ENCODE measurements at places on chromosomes 16 and 17.

DNA sequence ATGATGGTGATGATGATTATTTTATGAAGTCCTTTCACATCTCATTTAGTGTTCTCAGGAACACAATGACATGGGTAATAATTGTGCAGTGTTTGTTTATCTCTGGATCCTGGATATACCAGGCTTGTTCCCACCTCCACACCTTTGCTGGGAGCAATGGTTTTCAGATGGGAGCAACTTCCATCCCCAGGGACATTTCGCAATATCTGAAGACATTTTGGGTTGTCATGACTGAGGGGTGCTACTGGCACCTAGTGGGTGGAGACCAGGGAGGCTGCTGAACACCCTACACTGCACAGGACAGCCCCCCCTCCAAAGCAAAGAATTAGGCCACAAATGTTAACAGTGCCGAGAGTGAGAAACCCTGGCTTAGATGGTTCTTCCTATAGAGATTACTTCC lies 13.5 kb upstream of the SALL1 start:
- no peak for DNase-seq

- no peak for DNase-seq
Measured at GRCh38 chr17:77332034-77332971, 191.5 kb downstream of the SEC14L1 start.

- DNase-seq, result no peak
Measured at GRCh38 chr16:4245077-4245791, 3.4 kb upstream of the SRL start.

- DNase-seq, result no peak
Measured at GRCh38 chr17:81992306-81993102, 15.1 kb downstream of the ASPSCR1 start.

DNA sequence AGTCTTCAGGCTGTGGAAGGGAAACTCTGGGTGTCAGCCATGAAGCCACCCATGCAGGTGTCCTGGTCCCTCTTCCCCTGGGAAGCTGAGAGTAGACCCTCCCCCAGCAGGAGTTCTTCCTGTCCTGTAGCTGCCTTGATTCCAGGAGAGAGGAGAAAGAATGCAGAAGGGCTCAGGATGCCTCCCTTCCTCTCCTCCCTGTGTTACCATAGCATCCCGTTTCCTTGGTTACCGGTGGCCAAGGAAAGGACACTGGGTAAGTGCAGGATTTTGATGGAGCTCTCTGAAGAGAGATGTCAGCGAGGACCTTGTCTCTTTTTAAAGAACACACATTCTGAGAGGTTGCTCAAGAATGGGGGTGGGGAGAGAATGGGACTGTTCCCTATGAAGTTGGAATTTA lies 304.1 kb upstream of the N4BP1 start:
- DNase-seq, result no peak

- no peak for DNase-seq
Measured at GRCh38 chr17:80227156-80227555, 6.9 kb downstream of the SLC26A11 start.

DNA sequence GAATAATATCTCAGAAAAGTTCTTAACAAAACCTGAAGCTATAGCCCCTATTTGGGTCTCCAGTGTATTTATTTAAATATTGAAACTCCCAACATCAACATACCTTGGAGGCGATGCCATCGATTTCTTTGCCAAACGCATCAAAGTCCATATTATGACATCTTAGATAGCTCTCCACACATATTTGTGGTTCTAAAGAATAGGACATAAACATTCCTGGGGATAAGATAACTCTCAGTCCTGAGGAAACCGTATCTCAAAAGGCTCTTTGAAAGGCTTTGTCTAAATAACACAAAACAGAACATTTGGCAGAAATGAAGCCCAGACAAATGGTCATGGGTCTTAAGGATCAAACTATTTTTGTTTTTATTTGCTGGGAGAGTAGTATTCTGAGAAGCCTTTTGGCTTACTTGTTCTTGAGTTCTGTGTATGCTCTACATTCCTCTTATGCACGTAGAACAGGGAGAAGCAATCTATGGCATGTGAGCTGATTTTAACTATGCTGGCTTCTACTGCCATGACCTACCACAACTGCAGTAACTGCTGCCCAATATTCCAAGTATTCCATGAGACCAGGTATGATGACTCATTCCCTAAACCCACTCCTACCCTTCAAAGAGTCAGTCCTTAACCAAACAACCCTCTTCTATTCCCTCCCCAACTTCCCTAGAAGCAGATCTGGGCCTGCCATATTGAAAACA lies 279.0 kb upstream of the ZFHX3 start:
- DNase-seq, result no peak

- peak; percentile 7 for DNase-seq
Measured at GRCh38 chr16:89921131-89921701, 1.9 kb upstream of the TUBB3 start.

GRCh38 chr17:60421273-60422161 lies 772 bp upstream of the CHCT1 start:
- DNase-seq, result peak; percentile 82

DNA sequence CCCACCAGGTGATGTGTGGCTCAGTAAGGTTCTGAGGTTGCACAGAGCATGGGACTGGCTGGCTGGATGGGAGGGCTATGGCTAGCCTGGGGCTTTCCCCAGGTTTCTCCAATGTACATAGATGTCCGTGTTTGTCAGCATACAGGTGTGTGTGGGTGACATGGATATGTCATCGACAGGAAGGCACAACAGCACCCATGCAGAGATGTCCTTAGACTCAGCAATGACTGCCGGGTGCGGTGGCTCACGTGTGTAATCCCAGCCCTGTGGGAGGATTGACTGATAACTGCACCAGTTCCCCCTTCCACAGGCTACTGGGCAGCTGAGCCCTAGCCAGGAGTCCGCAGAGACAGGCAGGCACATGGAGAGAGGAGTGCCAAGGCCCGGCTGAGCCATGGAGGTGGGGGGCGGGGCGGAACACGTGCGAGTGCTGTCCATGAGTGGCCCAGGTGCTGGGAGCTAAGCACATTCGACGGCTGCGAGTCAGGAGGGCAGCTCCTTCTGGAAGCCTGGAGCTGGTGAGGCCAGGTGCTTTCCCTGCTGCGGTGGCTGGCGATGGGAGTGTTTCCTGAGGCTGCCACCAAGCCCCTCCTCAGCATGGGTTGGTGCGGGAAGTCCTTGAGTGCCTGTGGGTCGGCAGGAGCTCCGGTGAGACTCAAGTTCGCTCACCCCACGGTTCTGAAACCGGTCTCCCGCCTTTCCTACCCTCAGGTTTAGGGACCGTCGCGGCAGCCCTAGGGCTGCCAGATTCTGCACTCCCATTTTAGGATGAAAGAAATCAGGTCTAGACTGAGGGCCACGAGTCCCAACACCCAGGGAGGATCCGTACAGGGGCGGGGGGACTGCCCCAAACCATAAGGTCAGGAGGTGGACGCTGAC lies 858 bp upstream of the ASPSCR1 start:
- no peak for DNase-seq

DNA sequence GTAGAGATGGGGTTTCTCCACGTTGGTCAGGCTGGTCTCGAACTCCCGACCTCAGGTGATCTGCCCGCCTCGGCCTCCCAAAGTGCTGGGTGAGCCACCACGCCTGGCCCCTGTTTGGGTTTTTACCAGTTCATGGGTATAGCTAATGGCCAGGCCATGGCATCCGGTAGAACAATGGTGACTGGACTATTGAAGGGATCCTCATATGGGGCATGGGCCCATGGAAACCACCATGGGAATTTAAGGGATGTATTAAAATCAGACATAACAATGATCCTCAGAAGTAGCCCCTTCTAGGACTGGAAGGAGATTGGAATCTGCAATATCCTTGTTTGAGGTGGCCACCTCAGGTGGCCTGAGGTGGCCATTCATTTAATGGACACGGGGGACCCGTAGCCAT lies 17.5 kb upstream of the GUCY2D start:
- no peak for DNase-seq

- DNase-seq, result no peak
Measured at GRCh38 chr16:5228369-5228768, 130.8 kb upstream of the EEF2KMT start.

DNA sequence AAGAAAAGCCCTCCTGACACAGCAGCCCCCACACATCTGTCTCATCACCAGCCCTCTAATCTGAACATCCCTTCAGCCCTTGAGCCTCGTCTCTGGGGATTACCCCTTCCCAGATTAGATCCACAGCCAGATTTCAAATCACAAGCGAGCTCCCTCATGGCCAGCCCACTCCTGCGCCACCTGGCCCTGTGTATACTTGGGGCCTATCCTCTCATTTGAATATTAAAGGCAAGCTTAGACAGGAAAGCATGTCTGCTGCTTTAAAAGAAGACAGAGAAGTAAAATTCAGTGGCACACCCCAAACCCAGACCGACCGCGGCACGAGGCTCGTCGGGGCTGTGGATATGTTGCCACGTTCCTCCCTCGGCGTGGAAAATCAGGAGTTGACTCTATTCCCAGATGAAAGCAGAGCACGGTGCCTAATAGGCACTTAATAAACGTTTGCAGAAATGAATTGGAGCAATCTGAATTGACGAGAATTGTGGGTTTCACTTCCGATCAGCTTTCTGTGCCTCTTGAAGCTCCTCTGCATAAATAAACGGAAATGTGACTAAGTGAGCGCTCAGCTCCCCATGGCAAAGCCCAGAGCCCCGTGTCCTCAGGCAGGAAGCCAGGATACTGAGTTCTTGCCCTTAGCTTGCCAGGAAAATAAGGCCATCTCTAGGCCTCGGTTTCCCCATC lies 108.0 kb downstream of the CCDC182 start:
- DNase-seq, result no peak

DNA sequence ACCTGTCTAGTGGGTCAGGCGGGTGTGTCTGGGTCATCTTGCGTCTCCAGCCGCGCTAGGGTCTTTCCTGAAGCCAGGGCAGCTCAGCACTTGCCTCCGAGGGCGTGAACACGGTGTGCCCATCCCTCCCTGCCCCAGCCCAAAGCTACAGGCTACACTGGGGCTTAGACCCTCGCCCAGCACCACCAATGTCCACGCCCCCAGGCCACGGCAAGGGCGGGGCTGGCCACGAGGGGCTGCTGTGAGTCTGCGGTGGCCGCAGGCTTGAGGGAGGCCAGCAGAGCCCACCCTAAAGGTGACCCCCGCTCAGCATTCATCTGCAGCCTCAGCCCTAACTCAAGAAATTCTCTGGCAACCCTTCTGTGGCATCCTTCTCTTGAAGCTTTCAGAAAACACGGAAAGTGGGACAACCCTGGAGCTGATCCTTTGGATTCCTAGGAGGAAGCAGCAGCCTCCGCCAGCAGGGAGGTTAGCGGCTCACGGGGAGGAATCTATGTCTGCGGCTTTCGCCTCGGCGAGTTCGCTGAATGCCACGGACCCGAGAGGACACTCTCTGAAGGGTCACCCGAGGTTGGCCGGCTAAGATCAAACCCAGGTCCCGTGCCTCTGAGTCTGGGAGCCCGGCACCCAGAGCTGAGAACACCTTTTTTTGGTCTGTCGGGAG lies 41.7 kb downstream of the TIMM22 start:
- no peak for DNase-seq

DNA sequence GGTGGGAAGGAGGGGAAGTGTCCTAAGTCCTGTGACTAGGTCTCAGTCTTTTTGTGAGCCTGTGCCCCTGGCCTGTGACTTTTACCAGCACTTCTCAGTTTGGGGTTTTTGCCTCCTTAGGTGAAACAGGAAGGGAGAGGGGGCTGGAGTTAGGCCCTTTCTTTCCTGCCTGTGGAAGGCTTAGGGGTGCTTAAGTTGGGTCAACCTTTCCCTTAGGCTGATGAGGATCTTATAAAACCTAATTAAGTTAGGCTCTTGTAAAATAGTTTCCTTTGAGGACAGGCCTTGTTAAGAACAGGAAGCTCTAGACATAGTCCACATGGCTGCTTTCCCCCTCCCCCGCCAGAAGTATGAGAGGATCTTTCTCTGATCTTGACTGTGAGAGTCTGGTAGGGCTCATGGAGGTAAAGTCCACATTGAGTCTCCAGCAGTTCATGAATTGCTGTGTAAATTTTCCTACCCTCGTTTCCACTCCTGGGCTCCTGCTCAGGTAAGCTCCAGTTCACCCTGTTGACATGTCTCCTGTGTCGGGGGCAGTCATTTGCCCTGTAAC lies 17.0 kb upstream of the DNASE1 start:
- peak; percentile 14 for DNase-seq

GRCh38 chr16:25140459-25140858 lies 28.9 kb downstream of the LCMT1 start:
- no peak for DNase-seq

DNA sequence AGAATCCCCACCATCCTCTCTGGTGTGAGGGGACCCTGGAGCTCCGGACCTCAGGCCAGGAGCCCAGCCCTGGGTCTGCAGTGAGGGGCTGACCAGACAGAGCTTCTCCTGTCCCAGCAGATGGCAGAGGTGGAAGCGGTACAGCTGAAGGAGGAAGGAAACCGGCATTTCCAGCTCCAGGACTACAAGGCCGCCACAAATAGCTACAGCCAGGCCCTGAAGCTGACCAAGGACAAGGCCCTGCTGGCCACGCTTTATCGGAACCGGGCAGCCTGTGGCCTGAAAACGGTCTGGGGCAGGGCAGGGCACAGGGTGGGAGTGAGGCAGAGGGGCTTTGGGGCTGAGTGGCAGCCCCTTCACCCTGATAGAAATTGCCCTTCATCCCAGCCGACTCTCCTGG lies 527 bp downstream of the UNC45B start:
- no peak for DNase-seq

DNA sequence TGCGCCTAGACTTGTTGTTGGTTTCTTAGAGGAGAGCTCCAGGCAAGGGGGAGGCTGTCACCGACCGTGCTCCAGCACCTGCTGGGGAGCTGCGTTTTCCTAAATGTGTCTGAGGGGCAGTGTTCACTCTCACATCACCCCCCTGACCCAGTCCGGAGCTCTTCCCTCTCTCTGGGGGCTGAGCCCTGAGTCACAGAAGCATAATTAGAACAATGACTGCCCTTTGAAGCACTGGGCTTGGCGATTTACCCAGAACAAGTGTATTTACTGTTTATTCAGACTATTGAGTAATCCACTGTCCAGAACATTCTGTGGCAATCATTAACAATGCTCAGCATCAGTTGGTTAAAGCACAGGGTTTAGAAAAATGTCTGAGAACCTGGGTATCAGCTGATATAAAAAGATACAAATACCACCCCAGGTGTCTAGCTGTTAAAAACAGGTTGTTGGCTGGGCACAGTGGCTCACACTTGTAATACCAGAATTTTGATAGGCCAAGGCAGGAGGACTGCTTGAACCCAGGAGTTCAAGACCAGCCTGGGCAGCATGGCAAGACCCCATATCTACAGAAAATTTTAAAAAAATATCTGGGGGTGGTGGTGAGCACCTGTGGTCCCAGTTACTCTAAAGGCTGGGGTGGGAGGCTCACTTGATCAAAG lies 8.1 kb downstream of the CES4A start:
- peak; percentile 96 for DNase-seq

GRCh38 chr17:2631211-2631610 lies 37.8 kb downstream of the PAFAH1B1 start:
- no peak for DNase-seq

All from adipocyte (in vitro differentiated cells).